Lung (tissue), 17 donors: ENCODE measurements at places on chromosomes 12 and 14. TPM values are rescaled to one million over a fixed set of nuclear protein-coding genes. Genes with fewer than 3 reads are reported as not detected.

The LRCOL1 gene
- total RNA-seq: 1.4 TPM

The C12orf54 gene
- 0.52 TPM for total RNA-seq

The OSBPL8 gene
- 114 TPM for total RNA-seq

The CACNA2D4 gene
- total RNA-seq: 12.6 TPM

The RBP5 gene
- 2.7 TPM for total RNA-seq

The TMEM63C gene
- total RNA-seq: 0.48 TPM

The MBD6 gene
- total RNA-seq: 132 TPM

The ZDHHC22 gene
- not detected for total RNA-seq

DNA sequence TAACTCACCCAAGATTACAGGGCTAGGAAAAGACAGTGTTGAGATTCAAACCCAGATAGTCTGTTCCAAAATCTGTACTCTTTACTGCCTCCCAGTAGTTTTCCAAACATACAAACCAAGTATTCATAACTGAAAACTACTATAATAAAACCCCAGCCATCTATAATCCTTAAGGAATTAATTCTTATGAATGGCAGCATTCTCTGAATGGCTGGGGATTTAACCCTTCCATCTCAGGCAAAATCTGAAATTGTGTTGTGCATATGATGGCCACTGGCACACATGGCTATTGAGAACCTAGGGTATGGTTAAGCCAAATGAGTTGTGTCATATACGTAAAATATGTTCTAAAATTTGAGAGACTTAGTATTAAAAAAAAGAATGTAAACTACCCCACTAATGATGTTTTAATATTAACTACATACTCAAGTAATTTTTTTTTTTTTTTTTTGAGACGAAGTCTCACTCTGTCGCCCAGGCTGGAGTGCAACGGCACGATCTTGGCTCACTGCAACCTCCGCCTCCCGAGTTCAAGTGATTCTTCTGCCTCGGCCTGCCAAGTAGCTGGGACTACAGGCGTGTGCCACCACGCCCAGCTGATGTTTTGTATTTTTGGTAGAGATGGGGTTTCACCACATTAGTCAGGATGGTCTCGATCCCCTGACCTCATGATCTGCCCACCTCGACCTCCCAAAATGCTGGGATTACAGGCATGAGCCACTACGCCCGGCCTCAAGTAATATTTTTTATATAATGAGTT lies 16.7 kb downstream of the PPP1R13B start:
- no peak overlapping the region for H3K4me3 ChIP-seq
- peaks cover 6% of the 10 kb centered on the region for H3K4me1 ChIP-seq
- no peaks in the 10 kb centered on the region for H3K36me3 ChIP-seq
- DNase-seq: no peak
- no peak overlapping the region for H3K27ac ChIP-seq

GRCh38 chr12:42960087-42960527 lies 370.6 kb upstream of the PRICKLE1 start:
- H3K36me3 ChIP-seq: no peaks in the 10 kb centered on the region
- H3K4me3 ChIP-seq: no peak overlapping the region
- peaks cover 2% of the 10 kb centered on the region for H3K4me1 ChIP-seq
- no peak for DNase-seq
- no peaks in the 10 kb centered on the region for H3K27me3 ChIP-seq

GRCh38 chr14:96267336-96267735 lies 11.3 kb downstream of the BDKRB1 start:
- H3K27ac ChIP-seq: no peak overlapping the region
- no peaks in the 10 kb centered on the region for H3K27me3 ChIP-seq
- no peak overlapping the region for H3K4me3 ChIP-seq
- DNase-seq: peak; percentile 47

GRCh38 chr14:56461276-56462275 lies 118.0 kb upstream of the TMEM260 start:
- H3K4me3 ChIP-seq: no peak overlapping the region
- no peak for DNase-seq
- H3K4me1 ChIP-seq: no peaks in the 10 kb centered on the region
- no peaks in the 10 kb centered on the region for H3K27me3 ChIP-seq
- no peaks in the 10 kb centered on the region for H3K36me3 ChIP-seq
- H3K27ac ChIP-seq: no peak overlapping the region
